ENCODE measurements at places on chromosomes 1 and 21.
A peak's percentile ranks its signal among the peaks of the same experiment; 100 is the strongest.

DNA sequence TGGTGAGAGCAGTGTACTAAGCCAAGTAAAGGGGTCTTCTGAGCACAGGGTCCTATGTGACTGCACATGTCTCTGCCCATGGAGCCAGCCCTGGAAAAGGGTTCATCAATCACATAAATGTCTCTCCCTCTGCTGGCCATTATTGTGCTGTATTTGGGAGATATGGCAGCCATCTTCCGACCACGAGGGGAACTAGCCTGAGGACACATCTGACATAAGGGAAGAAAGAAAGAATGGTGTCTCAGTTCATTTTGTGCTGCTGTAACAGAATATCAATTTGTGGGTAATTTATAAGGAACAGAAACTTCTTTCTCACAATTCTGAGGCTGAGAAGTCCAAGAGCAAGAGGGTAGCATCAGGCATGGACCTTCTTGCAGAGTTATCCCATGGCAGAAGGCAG lies 55.1 kb upstream of the GJA5 start:
- peak; percentile 91 for DNase-seq

GRCh38 chr1:182835806-182836205 lies 3.3 kb upstream of the DHX9 start:
- DNase-seq = no peak

GRCh38 chr1:29981586-29982239 lies 741.7 kb downstream of the MATN1 start:
- DNase-seq = no peak

- peak; percentile 49 for DNase-seq
Measured at GRCh38 chr1:44655609-44656008, 18.7 kb downstream of the TMEM53 start.

DNA sequence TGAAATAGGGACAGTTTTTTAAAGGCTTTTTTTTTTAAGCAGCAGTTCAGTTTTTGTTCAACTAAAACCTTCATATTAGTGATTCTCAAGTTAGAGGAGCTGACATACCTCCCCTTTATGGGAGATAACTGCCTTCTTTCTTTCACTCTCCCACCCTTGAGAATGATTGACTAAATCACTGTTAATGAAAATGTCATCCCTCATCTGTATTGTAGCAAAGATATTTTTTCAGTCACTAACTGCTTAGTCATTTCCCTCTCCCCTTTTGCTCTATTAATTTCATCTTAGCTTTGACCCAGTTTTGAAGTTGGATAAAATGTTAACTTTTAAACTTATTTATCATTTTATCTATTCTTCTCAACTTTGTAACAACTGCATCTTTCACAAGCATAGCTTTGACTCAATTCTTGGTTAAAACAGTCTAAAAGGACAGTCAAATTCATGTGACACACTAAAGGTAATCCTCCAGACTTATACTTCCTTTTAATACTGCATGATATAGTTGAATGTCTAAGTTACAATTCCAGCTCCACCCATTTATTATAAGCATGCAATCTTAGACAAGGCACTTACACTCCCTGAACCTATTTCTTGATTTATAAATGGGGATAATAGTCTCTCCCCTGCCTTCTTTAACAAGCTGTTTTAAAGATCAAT lies 17.1 kb downstream of the CAPZA1 start:
- DNase-seq = peak; percentile 26

GRCh38 chr1:39898648-39899603 lies 2.8 kb downstream of the MYCL start:
- peak; percentile 84 for DNase-seq

GRCh38 chr1:37323486-37324377 lies 150.6 kb upstream of the ZC3H12A start:
- peak; percentile 59 for DNase-seq

GRCh38 chr1:995665-996633 lies 3.9 kb downstream of the HES4 start:
- DNase-seq = no peak

GRCh38 chr1:183360473-183360872 lies 57.7 kb downstream of the NMNAT2 start:
- DNase-seq = no peak

- peak; percentile 15 for DNase-seq
Measured at GRCh38 chr1:20727746-20728316, 4.7 kb downstream of the SH2D5 start.

- no peak for DNase-seq
Measured at GRCh38 chr1:94528299-94528698, 13.3 kb downstream of the F3 start.

DNA sequence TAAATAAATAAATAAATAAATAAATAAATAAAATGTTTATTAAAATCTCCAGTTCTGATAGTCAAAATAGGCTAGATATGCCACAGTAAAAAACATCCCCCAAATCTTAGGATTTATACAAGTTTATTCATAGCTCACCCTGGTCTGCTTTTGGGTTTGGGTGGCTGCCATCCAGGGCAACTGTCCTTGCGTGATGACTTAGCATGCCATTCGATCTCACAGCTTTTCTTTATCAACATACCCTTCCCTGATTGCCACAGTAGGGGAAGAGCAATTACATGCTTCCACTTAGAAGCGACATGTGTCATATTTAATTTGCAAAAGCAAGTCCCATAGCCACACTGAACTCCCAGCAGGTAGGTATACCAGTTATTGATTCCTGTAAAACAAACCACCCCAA lies 52.7 kb downstream of the TEX35 start:
- DNase-seq = no peak

DNA sequence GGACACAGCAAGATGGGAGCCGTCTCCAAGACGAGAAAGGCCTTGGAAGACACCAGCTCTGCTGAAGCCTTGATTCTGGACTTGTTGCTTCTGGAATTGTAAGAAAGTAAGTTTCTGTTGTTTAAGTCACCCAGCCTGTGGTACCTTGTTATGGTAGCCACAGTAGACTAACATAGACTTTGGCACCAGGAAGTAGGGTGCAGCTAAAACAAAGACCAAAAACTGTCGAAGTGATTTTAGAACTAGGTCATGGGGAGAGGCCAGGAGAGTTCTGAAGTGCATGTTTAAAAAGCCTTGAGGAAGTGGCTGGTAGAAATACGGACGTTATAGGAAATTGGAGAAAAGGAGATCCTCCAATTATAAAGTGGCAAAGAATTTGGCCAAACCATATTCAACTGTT lies 28.5 kb downstream of the ZNF496 start:
- DNase-seq = no peak

DNA sequence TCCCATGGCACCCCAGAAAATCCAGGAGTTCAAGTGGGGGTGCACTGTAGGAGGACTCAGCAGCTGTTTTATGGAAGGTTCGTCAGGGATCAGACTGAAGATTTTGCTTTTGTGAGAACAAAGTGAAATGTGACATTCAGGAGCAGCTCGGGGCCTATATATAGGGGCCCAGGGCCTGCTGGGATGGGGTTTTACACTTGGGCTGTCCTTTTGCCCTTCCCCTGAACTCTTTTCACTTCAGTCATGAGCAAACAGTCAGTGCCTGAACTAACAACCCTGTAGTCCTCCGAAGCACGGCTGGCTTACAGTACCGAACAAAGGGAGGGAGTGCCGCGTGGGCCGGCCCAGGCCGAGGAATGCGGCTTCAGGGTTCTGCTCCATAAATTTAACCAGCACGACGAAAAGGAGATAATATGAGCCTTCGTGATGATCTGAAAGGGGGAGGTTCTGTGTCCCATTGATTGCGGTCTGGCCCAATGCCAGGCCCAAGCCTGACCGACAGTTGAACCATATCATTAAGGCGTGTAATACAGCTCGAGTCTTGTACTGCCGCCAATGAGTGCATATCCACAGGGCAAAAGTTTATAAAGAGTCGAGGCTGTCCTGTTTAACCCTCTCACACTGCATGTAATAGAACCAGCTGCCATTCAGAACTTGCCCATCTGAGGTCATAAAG lies 139.9 kb downstream of the DHRS3 start:
- DNase-seq = peak; percentile 92

DNA sequence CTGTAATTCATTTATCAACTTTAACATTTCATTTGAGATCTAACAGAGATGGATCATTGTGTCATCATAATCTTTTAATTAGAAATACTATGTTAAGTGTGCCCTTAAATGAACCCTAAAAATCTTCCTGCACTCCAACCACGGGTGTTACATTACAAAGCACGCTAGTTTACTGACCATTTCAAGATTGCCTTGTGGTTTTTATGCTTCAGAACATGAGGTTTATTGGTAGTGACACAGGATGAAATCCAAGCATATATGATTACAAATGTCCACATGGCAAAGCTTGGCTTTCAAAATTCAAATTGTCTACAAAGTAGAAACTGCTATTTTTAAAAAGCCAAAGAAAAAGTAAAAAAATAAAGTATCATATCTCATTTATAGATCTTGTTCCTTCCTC lies 190.4 kb upstream of the USP25 start:
- DNase-seq = no peak

DNA sequence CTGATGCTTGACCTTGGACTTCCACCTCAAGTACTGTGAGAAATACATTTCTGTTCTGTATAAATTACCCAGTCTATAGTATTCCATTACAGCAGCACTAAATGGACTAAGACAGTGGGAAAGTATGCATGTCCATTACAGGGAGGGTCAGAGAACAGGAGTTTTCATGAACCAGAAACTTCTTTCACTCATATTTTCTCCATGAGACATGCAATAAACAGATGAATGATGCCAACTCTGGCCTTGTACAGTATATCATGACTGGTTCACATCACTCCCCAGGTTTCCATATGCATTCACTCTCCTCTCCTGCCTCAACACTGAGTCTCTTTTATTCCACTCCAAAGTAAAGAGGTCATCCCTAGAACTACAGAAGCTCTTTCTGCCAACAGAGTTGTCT lies 4.5 kb upstream of the IFI16 start:
- DNase-seq = no peak

DNA sequence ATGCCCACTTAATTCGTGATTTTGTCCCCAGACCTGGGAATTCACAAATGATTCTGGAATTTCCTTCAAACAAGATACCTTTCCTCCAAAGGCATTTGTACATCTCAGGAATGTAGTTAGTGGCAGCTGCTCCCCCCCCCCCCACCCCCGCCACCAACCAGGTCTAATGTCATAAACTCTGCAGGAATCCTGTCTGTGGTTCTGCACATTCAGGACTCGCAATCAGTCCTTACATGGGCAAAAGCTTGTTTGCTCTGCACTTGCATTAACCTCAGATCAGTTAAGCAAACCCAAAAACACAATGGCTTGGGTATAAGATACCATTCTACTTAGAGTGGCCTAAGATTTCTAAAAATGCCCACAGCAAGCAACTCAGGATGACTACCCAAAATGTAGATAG lies 143.8 kb downstream of the TGFB2 start:
- no peak for DNase-seq

GRCh38 chr21:36735724-36736320 lies 36.9 kb downstream of the SIM2 start:
- DNase-seq = no peak

- peak; percentile 35 for DNase-seq
Measured at GRCh38 chr21:43740497-43741156, 21.7 kb downstream of the PDXK start.

DNA sequence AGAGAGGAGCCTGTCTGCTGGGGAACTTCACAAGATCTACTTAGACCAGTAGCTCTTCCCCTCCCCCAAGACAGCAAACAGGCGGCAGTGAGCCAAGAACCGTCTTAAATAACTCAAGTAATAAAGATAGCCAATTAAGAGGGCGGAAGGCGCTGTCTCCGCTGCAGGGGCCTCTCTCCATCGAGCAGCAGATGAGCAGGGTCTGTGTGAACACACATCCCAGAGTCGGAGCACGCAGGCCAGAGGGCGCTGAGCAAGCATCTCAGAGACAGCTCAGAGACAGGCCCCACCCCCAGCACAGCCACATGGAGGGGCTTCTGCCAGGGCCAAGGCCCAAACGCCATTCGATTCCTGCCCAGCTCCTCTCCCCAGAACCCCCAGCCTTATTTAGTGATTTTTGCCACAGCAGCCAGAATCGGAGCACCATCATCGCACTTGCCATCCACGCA lies 11.1 kb downstream of the IFFO2 start:
- no peak for DNase-seq

- peak; percentile 15 for DNase-seq
Measured at GRCh38 chr1:246613096-246613758, 47.0 kb downstream of the CNST start.

DNA sequence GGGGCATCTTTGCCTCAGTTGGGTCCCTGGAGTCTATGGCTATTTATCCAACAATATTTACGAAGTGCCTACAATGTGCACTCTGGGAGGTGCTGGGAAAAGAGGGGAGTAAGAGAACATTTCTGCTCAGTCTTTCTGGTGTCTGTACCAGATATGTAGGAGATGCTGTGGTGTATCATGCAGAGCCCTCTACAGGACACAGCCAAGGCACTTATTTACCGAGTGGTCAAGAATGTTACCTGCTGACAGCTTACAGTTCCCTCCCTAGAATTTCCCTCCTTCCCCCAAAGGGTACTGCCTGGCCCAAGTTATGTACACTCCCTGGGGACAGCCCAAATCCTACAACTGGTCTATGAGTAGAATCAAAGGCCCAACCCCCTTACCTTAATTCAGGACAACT lies 177.7 kb downstream of the C1orf94 start:
- no peak for DNase-seq

GRCh38 chr1:32063261-32063681 lies 9.5 kb upstream of the TMEM39B start:
- peak; percentile 81 for DNase-seq

DNA sequence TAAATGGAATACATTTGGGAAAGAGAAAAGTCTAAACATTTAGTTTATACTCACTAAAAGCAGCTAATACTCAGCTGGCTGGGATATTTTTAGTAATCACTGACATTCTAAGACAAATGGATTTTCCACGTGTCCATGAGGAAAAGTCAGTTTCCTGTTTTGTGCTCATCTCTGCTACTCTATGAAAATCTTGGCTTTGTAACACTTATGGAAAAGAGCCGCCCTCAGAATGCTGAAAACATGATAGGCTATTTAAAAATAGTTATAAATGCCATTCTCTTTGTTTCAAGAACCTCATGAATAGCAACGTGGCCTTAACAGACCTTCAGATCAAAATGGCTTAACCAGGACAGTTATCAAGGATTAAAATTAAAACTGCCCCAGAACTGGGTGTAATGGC lies 29.9 kb downstream of the MRAP start:
- peak; percentile 11 for DNase-seq

- no peak for DNase-seq
Measured at GRCh38 chr1:231159202-231159962, 2.5 kb upstream of the TRIM67 start.

DNA sequence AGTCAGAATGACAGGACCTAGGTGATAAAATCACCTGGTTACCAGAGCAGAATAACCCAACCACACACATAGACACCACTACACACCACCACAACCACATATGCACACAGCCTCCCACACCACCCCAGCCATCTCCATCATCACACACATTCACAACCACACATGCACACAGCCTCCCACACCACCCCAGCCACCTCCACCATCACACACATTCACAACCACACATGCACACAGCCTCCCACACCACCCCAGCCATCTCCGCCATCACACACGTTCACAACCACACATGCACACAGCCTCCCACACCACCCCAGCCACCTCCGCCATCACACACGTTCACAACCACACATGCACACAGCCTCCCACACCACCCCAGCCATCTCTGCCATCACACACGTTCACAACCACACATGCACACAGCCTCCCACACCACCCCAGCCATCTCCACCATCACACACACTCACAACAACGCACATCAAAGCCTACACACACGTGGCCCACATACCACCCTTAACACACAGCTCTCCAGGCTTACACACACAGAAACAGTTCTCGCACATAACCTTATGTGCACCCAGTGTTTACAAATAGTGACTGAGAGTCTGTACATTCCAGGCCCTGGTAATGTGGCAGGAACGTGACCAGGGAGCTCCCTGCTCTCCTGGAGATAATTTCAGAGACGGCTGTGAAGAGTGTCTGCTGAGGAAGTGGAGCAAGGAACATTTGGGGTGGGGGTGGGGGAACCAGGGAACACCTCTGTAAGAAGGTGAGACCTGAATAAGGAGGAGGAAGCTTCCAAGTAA lies 3.3 kb upstream of the GJB3 start:
- DNase-seq = no peak

Measured in SK-MEL-5 (cell line).